Pons (tissue), 1 donor: ENCODE measurements at places on chromosomes 11 and 22.

GRCh38 chr22:27206374-27207133 is 549.2 kb downstream of the MIAT start:
- no peak for DNase-seq

GRCh38 chr22:48354096-48354495 is 1473.6 kb downstream of the BRD1 start:
- DNase-seq, result no peak

DNA sequence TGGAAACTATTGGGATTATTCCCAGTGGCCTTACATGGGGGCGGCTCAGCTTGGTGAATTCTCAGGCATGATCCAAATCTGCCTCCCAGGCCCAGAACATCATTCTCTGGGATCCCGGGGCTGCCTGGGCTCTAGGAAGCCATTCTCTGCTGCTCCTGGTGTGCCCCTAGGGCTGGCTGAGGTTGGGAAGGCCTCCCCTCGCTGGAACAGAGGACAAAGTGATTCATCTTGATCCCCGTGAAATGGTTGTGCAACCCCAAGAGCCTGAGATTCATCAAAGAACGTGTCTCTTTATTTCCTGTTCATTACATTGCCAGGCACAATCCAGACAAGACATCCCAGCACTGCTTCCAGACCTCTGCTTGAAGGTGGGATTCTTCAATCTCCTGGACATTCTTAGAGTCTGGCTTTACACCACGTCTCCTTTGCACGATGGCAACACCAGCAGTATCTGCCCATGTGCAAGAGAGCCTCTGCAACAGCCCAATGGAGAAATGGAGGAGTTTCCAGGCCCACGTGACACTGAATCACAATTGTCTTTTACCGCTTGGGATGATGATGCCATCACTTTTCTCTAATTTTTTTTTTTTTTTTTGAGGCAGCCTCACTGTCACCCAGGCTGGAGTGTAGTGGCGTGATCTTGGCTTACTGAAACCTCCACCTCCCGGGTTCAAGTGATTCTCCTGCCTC is 52.3 kb downstream of the TST start:
- DNase-seq, result no peak

- DNase-seq, result no peak
Observed at GRCh38 chr11:63802637-63803414, 10.4 kb upstream of the SPINDOC start.

- no peak for DNase-seq
Observed at GRCh38 chr11:112161012-112161411, 2.9 kb downstream of the IL18 start.

GRCh38 chr22:29977107-29977506 is 94.1 kb downstream of the MTMR3 start:
- no peak for DNase-seq

GRCh38 chr22:42066126-42066761 is 4.4 kb downstream of the NAGA start:
- no peak for DNase-seq

DNA sequence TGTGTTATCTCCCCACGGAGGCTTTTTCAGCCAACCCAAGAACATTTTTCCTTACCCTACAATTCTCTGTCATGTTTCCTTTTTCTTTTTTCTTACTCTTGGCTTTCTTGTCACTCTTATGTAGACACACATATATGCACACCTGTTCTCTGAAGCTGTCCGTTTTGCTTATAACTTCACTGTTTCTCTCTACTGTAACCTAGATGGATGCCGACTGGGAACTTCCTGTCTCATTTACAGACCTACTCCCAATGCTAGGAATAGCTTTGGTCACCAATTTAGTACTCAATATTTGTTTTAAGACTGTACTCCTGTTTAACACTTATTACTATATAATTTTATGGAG is 9.9 kb upstream of the CASP12 start:
- no peak for DNase-seq

GRCh38 chr11:7448201-7448600 is 37.1 kb upstream of the OLFML1 start:
- DNase-seq, result no peak

DNA sequence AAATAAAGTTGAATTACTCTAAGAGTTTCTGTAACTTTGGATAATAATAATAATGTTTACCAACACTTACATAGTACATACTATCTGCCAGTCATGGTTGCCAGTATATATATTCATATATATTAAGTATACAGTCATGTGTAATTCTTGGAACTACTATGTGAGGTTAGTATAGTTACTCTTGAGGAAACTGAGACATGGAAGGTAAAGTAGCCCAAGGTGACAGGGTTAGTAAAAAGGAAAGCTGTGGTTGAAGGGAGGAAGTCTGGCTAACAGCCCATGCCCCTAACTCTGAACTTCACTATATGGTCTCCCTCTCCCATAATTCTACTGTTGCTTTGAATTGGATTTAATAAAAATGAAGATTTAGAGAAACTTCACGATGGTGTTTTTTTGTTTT is 24.9 kb downstream of the FDX1 start:
- no peak for DNase-seq

GRCh38 chr11:3127706-3128355 is 37.3 kb downstream of the OSBPL5 start:
- no peak for DNase-seq

DNA sequence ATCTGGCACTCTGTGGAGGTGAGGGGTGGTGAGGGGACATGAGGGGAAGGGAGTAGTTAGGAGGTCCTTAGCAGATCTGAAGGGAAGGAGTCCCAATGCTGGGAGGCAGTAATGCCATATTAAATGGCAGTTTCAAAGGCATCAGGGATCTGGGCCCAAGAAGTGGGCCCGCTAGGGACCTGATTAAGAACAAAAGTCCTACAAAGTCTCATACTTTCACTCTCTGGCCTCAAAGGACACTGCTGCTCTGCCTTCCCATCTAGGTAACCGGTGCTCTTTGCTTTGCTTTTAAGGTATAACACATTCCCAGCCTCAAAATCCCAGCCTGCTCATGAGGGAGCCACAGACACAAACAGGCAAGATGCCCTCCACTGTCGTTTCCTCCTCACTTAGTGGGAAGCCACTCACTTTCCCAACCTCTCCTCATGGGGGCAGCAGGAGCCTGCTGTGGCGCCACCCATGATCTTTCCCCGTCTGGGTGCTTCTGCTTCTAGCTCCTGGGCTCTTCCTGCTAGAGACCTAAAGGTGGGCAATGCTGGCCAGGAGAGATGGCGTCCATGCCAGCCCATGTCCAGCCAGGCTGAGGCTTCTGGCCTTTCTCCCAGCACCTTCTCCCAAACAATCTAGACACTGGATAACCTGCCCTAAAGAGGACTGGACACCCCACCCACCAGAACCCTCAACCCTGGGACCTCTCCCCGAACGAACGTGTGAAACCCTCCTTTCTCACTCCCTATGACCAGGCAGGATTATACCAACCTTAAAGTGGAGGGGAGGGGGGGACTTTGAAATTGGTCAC is 68.3 kb downstream of the PLEKHA7 start:
- DNase-seq, result peak; percentile 84

GRCh38 chr11:122004446-122004845 is 111.6 kb downstream of the BLID start:
- no peak for DNase-seq

DNA sequence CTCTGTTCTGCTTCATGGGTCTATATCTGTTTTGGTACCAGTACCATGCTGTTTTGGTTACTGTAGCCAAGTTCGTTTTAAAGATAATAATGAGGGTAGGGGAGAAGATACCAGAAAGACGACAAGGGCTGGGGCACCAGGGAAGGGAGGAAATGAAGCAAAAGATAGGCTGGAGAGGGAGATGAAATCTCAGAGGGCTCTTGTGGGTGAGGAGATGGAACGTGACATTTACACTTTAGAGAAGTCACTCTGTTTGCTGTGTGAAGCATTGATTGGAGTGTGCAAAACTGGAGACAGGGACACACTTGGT is 33.5 kb downstream of the OR4D9 start:
- DNase-seq, result no peak

DNA sequence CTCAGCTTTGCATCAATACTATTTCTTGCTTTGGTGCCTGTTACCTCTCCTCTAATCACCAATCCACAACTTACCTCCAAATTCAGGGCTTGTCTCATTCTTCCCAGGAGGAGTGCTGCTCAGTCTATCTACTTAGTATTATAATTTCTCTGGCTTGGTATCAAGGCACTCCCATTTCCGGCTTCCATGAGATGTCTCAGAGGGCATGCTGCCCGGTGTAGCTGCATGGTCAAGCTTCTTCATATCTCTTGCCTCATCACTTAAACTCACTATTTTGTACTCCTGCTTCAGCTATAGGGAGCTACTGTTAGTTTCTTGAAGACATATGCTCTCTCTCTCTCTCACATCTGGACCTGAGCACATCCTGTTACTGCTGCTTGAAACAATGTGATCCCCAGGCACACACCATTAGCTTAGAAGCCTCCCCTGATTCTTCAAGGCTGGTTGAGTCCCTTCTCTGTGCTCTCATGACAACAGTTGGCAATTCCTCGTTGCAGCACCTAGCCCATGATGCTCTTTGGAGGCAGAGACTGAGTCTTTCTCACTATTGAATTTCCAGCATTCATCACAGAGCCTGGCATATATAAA is 182.8 kb upstream of the SYN3 start:
- no peak for DNase-seq

DNA sequence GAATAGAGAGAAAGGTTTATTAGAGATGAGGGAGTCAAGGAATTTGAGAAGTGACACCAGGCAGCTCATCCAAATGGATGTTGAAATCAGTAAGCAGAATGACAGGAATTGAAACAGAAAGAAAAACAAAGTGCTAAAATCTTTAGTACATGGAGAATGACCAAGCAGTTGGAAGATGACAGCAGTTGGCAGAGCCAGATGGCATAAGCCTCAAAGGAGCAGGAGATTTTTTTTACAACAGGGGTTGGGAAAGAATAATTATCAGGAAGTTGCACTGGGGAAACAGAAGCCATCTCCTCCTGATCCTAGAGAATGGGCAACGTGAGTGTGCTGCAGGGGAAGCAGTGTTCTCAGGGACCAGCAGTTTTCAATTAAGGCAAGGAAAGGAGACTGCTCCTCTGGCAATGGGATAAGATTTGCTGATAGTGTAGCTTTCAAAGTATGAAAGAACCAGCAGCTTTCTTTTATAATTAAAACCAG is 28.9 kb downstream of the RAB39A start:
- DNase-seq, result peak; percentile 48

GRCh38 chr11:46337626-46338345 is 9.5 kb upstream of the DGKZ start:
- no peak for DNase-seq

GRCh38 chr22:50581950-50582492 is 628 bp downstream of the CHKB start:
- no peak for DNase-seq

DNA sequence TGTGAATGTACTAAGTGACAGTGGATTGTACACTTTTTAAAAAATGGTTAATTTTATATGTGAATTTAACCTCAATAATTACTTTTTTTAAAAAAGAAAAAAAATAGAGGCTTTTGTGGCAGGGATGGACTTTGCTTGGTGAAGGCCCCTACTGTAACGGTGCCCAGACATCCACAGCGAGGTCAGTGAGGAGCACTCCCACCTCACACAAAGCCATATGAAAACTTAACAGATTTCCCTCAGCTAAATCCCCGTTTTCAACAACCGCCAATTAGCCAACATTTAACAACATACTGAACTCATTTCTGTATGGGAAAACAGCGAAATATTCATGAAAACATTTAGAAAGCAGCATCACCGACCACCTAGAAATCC is 642 bp upstream of the C11orf58 start:
- no peak for DNase-seq

DNA sequence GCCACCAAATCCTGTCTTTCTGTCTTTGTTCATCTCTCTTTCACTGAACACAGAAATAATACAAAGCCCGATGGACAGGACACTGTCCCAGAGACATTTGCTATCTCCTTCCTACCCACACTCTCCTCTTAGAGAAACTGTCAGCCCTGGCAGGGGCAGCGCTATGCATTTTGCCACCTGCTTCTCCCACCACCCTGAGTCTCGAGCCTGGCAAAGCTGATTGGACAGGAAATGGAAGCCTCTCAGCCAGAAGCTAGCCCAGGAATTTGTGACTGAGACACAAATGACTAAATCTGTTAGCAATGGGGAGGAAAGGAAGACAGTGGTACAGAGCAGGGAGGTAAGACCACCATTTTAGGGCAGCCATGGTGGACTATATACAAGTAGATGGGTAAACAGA is 14.9 kb upstream of the GALNT18 start:
- DNase-seq, result no peak

- DNase-seq, result peak; percentile 38
Observed at GRCh38 chr22:46122511-46122971, 27.8 kb upstream of the PPARA start.

- DNase-seq, result no peak
Observed at GRCh38 chr11:66426314-66426713, 5.5 kb downstream of the NPAS4 start.

DNA sequence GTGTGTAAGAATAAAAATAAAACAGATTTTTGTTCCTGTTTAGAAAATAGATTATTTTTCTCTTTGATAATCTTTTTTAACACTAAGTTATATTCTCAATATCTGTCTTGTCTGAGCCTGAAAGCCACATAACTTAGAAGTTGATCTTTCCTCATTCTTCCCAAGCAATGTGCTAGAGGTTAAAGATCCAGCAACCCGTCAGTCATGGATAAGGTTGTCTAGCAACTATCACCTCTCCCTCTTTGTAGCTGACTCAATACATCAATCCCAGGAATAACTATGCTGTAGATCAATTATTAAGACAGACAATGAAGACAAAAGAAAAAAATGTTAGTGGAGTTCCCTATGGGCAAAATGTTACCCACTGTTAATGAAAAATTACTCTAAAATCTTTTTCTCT is 813.1 kb upstream of the CCDC179 start:
- DNase-seq, result no peak

- no peak for DNase-seq
Observed at GRCh38 chr22:45323695-45324094, 14.0 kb downstream of the FAM118A start.

- no peak for DNase-seq
Observed at GRCh38 chr11:72305077-72305476, 61.1 kb upstream of the PHOX2A start.

DNA sequence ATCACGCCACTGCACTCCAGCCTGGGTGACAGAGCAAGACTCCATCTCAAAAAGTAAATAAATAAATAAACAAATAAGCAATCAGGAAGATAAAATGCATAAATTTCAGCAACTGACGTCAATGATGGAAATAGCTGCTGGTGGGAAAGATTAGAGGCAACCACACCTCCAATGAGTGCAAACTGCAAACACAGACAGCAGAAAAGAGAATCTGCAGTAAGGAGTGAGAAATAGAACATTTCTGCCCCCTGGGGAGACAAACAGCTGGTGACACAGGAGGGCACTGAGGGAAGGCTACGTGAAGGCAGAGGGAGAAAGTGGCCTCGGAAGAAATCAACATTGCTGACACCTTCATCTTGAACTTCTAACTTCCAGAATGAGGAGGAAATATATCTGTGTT is 6.5 kb downstream of the PI4KA start:
- no peak for DNase-seq

GRCh38 chr11:125407046-125407445 is 89.0 kb downstream of the FEZ1 start:
- peak; percentile 7 for DNase-seq
